ENCODE measurements at places on chromosomes 1 and 21.

DNA sequence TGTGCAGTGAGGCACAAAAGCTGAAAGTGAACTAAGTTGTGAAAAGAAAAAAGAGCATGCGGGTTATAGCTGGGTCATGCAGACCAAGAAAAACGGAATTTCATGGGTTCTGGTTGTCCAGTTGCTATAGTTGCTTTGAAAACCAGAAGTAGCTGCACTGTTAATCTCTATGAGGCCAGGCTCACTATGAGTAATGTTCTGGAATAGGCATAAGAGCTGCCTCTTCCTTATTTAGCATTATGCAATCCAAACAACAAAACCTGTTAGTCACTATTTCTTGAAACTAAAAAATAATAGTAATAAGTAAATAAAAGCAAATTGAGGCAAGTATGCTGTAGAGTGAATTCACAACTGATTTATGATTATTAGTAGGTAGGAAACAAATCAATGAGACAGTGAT is 1383.7 kb downstream of the MRPL39 start:
- DNase-seq, result no peak

GRCh38 chr1:32870615-32871363 is at the start of gene FNDC5:
Gene FNDC5, minus strand, starts transcription at chr1:32870912.
- DNase-seq, result no peak

DNA sequence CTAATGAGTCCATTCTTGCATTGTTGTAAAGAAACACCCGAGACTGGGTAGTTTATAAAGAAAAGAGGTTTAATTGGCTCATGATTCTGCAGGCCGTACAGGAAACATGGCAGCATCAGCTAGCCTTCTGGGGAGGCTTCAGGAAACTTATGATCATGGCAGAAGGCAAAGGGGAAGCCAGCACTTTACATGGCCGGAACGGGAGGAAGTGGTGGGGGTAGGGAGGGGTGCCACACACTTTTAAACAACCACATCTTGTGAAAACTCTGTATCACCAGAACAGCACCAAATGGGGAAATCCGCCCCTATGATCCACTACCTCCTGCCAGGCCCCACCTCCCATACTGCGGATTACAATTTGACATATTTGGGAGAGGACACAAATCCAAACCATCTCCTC is 43.9 kb downstream of the NOS1AP start:
- no peak for DNase-seq

GRCh38 chr1:44693900-44694299 is 19.4 kb downstream of the ARMH1 start:
- no peak for DNase-seq

- no peak for DNase-seq
These were observed 1.4 kb downstream of the HS2ST1 start for GRCh38 chr1:86915737-86916235.

DNA sequence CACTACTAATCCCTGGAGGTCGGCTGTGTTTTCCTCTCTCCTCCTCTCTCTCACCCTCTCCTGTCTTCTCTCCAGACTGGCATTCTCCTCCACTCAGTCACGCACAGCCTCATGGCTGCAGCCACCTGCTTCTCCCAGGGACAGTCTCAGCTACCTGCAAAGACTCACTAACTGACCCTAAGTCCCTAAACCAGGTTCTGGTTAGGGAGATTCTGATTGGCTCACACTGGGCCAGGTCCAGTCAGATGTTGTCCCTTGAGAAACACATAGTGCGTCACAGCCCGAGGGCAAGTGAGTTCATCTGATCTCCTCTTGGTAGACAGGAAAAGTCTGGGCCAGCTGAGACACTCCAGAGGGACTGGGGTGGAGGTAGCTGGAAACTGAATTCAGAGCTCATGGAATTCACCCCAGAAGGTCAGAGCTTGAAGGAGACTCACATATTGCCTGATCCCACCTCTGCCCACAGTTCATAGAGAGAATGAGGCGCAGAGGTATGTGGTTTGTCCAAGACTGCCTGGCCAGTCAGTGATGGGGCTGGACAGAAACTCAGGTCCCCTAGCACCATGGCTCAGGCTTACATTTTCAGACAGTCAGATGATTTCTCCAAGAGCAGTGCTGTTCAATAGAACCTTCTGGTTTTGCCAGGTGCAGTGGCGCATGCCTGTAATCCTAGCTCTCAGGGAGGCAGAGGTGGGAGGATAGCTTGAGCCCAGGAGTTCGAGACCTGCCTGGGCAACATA is 40.4 kb upstream of the RPL11 start:
- no peak for DNase-seq

DNA sequence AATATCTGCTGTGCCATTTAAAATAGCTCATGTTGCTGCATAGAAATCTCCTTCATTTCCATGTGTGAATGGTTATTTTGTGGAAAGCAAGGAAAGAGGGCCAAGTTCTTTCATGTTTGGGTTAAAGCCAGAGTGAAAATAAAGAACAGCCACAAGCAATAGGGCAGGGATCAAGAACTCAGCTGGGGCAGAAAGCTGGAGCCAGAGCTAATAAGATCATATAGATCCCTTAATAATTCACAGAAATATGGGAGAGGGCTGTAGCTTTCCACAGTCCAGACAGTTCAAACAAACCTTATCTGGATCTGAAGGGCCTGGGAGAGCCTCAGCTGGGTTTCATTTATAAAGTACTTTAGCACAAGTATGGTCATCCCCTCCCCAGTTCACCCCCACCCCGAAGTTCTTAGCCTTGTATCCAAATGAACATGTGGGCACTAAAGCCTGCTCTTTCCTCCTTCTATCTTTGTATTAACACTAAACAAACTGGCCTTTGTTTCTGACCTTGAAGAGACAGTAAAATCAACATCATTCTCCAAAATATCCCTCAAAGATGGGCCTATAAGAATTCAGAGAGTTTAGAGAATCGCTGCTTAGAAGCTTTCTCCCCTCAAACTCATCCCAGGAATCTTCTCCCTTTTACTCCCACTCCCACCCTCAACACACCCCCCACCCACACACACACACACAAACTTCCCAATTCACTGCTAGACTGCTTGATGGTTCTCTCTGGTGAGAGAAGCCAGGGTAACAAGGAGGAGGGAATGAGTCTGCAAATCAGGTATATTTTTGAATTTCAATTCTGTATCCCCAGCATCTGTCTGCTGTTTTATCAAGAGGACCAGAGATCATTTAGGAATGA is 41.7 kb downstream of the UTP25 start:
- DNase-seq, result no peak

DNA sequence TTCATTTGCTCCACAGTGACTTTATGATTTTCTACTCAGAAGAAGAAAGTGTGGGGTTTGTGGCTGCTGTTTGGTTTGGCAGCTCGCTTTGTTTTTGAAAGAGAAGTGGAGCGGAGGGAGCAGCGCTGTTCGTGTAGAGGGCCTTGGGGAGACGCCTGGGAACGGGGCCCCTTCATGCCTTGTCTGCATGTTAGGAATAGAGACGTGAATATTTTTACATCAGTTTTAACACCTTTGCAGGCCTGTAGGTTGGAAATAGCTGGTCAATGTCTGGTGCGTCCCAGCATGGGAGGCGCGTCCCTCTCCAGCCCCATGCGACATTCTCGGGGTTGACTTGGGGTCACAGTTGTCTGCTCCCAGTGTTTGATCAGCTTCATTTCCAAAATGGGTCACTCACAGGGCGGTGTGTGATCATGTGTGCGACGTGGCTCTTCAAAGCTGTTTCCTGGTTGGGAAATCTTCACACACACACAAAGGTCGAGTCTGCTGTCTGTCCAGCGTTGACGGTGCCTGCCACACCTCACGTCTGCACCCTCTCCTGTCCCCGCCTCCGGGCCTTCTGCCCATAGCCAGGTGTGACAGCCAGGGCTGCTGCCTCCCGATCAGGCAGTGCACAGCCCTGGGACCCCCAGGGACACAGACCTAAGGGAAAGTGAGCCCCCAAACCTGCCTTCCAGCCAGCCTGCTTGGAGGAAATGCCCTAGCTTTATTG is 149.2 kb downstream of the PSMG1 start:
- DNase-seq, result no peak

DNA sequence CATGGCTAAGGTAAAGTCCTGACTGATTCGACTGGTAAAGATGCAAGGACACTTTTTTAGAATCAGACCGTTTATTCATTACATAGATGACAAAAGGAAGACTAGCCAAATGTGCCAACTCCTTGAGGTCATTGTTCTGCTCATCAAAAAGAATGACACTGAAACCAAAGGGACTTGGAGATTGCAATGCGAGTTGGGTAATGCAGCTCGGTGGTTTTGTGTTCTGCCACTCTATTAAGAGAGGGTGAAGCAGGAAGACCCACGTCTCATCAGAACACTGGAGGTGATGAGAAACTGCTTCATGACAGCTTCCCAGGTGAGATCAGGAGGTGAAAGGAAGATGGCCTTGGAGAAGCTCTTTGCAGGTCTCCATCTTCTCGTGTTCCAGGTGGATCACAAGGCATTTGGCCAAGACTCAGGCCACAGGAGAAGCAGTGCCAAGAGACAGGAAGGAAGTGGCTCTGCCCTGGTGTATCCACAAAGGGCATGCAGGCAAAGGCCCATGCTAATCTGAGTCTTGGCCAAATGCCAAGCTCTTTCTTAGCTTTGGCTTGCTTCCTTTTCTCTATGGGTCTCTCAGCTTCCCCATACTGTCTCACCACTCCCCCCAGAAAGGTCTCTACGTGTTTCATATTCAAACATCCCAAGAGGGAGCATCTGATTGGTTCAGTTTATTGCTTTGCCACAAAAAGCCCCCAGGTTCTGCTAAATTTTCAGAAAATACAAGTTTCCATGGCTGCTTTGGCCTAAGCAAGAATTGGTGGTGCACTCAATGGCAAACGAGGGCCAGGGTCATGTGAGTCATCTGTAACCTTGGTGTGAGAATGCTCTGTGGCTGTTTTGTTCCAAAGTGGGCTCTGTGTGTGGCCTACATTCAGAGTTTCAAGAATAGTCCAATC is 5.7 kb upstream of the CCT8 start:
- DNase-seq, result peak; percentile 21

GRCh38 chr1:184773762-184774320 is 19.2 kb upstream of the EDEM3 start:
- no peak for DNase-seq

DNA sequence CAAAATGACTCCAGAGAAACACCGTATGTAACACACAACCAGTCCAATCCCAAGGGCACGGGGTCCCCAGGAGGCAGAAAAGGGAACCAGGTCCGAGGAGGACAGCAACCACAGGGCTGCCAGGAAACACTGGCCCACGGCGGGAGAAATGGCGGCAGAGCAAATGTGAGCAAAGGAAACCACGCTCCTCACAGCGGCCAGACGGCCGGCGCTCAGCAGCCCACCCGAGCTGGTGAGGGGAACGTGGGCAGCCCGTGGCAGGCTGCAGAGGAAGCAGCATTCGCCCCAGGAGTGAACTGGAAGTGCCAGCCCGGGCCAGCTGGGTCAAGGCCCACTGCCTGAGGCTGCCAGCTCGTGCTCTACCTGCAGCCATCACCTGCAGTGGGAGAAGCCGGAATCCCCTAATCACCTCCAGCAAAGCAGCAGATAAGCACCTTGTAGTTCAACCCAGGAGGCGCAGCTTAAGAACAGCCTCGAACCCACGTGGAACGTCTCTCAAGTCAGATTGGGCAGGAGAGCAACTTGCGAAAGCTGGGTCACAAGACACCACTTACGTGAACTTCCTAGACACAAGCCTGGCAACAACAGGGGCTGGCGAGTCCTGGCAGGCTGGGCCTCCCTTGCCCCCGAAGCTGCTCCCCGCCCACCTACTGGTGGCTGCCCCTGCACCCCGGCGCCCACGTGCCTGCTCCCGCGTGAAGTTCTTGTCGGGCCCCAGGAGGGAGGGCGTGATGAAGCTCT is 6.7 kb downstream of the SLC19A1 start:
- no peak for DNase-seq

GRCh38 chr1:46687921-46688509 is 16.4 kb downstream of the TEX38 start:
- no peak for DNase-seq

Measured in stimulated activated naive CD4-positive, alpha-beta T cell treated with Interleukin-2 at 50 U/mL for 16 hours (primary cell).